ENCODE measurements at places on chromosomes 1 and 21. TPM values are rescaled to one million over a fixed set of nuclear protein-coding genes. Genes with fewer than 3 reads are reported as not detected.

DNA sequence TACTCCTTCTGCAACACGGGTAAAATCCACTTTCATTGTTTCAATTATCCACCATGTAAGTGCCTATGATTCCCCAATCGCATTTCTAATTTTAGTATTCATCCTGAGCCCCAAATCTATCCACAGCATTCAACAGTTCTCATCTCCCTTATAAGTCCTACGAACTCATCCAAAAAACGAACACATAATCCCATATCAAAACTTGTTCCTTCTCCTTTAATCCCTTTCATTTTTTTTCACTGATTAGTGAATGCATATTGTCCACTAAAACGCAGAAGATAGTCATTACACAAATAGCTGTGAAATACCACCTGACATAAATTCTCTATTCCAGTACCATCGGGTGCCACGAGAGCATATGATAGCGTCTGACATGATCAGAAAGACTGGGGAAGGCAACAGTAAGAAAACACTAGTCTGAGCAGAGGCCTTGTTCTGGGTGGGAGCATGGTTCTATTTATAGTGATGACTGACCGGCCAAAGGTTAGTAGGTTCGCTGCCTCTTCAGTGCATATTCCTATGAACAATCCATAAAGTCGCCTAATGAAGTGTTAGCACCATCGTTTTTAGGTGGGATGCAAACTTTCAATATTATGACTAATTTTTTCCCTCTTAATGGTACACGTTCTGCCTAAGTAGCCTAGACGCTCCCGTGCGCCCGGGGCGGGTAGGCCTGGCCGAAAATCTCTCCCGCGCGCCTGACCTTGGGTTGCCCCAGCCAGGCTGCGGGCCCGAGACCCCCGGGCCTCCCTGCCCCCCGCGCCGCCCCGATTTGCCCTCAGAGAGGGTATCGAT is 648 bp downstream of the ATP5PF start:
- DNase-seq: no peak

DNA sequence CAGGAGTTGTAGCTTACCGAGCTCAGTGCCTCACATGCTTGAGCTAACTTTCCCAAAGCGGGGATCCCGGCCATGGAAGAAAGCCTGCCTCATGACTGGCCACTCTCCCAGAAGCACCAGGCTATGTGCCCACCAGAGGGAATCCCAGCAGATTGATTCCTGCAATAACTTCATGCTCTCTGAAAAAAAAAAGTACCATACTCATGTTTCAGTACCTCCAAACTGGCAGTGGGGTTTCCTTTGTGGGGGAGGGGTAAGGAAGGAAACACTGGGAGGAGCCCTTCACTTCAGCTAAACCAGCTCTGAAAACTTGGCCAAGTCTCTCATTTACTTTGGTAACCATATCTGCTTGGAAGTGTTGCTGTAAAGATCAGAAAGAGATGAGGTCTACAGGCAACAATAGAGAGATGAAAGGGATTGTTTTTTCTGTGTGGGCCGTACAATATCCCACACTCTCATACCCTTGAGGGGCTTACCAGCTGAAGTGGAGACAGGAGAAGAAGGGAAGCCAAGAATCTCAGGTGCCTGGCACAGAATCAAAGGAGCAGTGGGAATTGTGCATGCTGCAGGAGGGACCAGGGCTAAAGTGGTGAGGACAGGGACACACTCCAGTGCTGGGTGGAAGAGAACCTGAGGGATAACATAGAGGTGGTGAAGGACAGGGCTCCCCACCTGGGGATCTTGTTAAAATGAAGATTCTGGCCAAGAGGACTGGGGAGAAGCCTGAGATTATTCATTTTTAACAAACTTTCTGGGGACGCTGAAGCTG is 42.4 kb upstream of the TACSTD2 start:
- DNase-seq: no peak

DNA sequence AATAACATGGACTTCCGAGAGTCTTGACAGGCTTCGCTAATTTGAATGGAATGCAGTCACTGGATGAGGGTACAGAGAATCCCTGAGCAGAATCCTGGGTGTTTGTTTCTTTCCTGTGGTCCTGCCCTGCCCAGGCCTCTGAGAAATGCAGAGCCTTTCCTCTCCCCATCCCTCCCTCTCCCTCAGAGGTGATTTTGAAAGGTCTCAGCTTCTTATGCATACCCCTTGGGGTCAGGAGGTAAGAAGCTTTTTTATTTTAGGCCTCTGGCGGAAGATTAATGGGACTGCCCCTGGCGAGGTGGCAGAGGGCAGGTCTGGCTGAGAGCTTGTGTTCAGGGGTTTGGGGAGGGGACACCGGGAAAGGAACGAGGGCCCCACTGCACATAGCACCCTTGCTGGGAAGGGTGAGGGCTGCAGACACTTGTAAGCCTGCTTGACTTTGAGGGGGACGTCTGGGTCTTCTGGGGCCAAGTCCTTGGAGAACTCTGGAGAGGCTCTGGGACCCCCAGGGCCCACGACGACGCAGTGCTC is 116.5 kb upstream of the SLC45A1 start:
- peak; percentile 73 for DNase-seq

GRCh38 chr1:15276691-15277446 is 29.8 kb downstream of the FHAD1 start:
- DNase-seq: no peak

DNA sequence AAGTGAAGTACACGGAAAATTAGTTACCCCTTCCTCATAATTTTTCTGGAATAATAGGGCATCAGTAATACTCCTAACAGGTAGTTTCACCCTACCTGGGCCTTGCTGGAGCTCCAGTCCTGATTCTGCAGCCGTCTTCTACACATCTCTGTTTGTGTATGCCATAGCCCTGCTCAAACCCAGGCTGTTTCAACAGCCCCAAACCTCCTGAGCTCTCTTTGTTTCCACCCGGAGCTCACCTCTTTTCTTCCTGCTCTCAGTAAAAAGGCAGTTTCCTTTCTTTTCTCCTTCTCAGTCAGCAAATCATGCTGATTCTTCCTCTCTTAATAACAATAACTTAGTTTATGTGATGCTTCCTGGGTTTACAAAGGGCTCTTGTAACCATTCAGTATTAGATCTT is 355.1 kb upstream of the RUNX1 start:
- DNase-seq: no peak

- DNase-seq: no peak
Observed at GRCh38 chr21:28727809-28728208, 264.9 kb downstream of the LTN1 start.

- no peak for DNase-seq
Observed at GRCh38 chr1:10108948-10109708, 76.4 kb downstream of the UBE4B start.

DNA sequence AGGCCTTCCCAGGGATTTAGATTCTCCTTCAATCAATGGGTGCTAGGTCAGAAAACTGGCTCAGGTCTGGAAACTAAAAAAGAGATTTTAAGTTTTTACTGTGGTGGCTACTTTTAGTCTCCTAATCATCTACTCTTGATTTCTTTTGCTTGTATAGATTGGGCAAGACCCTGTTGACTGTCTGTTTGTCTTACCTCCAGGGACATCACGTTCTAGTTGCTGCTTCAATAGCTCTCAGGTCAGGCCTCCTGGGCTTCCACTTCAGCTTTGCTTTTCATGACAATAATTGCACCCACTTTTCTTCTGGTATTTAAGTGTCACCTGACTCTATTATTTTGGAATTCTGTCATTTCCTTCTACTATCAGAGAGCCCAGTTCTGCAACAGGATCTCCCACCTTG is 28.5 kb upstream of the CREG1 start:
- no peak for DNase-seq

DNA sequence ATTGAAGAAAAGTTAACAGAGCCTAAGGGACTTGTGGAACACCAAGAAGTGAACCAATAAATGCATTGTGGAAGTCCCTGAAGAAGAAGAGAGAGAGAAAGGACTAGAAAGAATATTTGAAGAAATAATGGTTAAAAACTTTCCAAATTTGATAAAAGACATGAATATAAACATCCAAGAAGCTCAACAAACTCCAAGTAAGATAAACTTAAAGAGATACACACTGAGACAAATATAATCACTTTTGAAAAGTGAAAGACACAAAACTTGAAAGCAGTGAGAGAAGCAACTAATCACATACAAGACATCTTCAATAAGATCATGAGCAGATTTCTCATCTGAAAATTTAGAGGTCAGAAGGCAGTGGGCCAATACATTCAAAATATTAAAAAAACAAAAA is 91.2 kb downstream of the MPZL1 start:
- DNase-seq: no peak

DNA sequence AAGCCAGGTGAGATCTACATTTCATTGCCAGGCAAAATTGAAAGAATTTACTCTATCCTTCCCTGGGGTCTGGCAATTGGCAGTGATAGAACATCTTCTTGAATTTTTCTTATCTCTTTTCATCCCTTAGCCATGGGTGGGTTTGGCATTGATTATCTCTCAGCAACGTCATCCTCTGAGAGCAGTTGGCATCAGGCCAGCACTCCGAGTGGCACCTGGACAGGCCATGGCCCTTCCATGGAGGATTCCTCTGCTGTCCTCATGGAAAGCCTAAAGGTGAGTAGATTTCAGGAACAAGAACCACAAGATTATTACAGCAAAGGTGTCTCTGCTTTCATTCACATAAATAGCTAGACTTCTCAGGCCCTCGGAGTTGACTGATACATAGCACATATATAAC is 39.3 kb downstream of the NCF2 start:
- DNase-seq: no peak

DNA sequence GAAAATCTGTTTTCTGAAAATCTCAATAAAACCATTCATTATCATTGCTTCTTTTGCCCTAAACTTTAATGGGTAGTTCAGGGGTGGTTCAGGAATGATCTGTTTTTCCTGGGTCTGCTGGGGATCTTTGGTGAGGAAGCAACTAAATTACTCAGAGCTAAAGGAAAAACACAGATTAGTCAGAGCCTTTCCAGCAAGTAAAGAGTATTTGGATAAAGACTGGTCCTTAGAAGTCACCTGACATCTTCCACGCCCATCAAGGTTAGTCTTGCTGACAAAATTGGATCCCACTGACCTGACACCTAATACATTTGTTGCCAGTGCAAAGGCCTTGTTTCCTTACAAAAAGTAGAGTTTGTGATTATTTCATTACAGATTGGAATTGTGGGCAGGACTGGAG is 24.2 kb downstream of the HSPA13 start:
- DNase-seq: no peak

DNA sequence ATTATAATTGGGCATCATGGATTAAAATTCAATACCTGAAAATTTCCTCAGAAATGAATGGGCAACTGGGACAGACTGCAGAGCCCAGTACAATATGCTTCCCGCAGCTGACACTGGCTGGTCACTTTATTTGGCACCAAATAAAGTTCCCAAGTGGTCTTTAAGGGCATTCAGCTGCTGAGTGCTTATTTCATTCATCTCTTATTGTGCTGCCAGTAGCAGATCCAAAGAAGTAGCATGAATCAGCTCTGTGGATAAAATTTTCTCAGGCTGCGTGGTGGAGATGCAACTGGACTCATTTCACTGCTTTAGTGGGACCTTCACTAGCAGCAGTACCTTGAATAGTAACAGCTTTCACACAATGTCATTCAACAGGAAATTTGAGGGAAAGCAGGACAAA is 226.3 kb upstream of the ADGRL2 start:
- no peak for DNase-seq

DNA sequence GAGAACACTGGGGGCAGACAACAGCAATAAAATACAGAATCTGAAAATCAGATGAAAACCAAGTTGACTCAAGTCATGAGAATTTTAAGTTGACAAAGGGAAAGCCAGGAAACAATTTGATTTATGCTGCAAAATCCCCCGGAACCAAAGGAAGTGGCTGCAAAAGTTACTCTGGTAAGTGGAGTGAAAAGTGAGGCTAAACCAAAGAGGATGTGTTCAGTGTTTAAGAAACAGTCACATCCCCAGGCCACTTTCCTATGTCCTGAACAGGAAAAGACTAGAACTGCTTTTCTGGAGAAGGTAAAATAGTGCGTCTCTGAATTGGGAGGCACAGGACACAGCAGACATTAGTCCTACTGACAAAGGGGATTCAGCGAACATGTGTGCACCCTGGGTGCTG is 5.9 kb downstream of the TARBP1 start:
- DNase-seq: no peak

DNA sequence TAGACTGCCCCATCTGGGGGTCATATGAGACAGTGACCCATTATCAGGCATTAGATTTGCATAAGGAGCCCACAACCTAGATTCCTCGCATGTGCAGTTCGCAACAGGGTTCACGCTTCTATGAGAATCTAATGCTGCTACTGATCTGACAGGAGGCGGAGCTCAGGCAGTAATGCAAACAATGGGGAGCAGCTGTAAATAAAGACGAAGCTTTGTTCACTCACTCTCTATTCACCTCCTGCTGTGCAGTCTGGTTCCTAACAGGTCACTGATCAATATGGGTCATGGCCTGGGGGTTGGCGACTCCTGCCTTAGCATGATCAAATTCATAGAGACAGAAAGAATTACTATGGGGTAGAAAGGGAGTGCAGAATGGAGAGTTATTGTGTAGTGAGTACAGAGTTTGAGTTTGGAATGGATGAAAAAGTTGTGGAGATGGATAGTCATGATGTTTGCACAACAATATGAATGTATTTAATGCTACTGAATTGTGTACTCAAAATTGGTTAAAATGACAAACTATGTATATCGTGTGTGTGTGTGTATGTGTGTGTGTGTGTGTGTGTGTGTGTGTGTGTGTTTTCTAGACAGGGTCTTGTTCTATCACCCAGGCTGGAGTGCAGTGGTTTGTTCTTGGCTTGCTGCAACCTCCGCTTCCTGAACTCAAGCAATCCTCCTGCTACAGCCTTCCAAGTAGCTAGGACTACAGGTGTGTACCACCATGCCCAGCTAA is 42.2 kb downstream of the BTF3L4 start:
- DNase-seq: no peak

GRCh38 chr1:14339288-14339687 is 259.2 kb upstream of the KAZN start:
- no peak for DNase-seq

DNA sequence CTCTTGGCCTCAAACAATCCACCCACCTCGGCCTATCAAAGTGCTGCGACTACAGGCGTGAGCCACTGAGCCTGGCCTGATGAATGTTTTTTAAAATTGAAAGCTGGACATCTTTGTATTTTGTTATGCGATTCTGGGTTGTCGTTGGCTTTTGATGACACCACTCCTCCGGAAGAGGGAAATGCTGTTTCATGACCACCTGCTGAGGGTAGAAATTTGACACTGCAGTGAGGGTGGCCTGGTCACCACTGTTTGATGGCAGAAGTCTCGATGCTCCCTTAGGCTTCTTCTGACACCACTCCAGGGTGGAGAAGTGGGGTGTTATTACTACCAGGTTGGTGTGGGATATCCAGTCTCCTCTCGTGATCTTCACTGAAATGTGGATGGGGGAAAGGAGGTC is 357.2 kb downstream of the RGS7 start:
- DNase-seq: peak; percentile 16

The CD247 gene
- total RNA-seq: 0.83 TPM

The NEK2 gene
- total RNA-seq: 58.3 TPM

The CLDN14 gene
- not detected for total RNA-seq

The FCGR3B gene
- total RNA-seq: not detected

The F3 gene
- 21.9 TPM for total RNA-seq

The CSMD2 gene
- total RNA-seq: 6.3 TPM

The SLC25A44 gene
- 31.9 TPM for total RNA-seq

The CCDC17 gene
- total RNA-seq: 3.0 TPM

The CD5L gene
- total RNA-seq: not detected

The TMCC2 gene
- total RNA-seq: 13.6 TPM

The S100A3 gene
- 0.30 TPM for total RNA-seq

The PLD5 gene
- total RNA-seq: 1.4 TPM

Measured in H7 (cell line).